Stimulated activated CD4-positive, alpha-beta T cell treated with anti-CD3 and anti-CD28 coated beads, TNF-alpha, amount 100 ng/mL, for 4 hours (primary cell): ENCODE measurements at places on chromosomes 12 and 14.

DNA sequence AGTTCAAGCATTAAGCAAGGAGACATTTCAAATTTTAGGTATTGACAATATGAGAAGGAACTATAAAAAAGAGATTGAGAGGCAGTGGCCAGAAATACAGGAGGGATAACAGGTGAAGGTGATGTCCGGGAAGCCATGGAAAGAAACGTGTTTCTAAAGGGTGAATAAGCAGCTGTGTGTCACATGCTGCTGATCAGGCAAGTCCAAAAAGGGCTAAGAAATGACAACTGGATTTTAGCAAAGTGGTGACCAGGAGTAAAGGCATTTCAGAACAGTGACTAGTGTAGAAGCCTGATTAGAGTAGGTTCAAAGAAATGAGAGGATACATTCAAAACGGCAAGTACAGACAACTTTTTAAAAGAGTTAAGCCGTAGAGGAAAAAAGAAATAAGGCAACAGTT, 204.3 kb upstream of the DIO2 start:
- DNase-seq: no peak

DNA sequence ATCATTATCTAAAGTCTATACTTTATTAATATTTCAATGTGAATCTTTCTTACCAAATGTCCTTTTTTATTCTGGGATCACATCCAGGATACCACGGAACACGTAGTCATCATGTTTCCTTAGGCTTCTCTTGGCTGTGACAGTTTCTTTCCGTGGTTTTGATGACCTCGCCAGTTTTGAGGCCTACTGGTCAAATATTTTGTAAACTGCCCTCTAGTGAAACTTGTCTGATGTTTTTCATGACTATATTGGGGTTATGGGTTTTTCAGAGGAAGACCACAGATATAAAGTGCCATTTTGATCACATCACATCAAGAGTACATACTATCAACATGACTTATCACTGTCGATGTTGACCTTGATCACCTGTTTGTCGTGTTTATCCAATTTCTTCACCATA, 14.1 kb upstream of the SERPINA6 start:
- DNase-seq: no peak

DNA sequence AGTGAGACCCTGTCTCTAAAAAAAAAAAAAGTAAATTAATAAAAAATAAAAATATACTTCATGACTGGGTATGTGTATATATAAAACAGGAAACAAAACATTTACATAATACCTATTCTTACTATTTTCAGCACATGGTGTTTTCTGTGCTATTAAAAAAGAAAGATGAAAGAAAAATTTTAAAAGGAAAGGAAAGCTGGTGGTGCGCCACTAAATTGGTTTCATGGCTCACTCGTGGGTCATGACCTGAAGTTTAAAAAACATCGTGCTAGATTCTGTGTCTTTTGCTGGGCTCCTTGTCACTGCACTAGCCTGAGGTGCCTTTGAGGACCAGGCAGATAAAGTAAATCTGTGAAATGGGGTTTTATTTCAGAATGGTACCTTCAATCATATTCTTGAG, 69.8 kb downstream of the IFT43 start:
- no peak for DNase-seq

- DNase-seq: no peak
These were observed 132.7 kb downstream of the SSPN start for GRCh38 chr12:26327975-26328644.

DNA sequence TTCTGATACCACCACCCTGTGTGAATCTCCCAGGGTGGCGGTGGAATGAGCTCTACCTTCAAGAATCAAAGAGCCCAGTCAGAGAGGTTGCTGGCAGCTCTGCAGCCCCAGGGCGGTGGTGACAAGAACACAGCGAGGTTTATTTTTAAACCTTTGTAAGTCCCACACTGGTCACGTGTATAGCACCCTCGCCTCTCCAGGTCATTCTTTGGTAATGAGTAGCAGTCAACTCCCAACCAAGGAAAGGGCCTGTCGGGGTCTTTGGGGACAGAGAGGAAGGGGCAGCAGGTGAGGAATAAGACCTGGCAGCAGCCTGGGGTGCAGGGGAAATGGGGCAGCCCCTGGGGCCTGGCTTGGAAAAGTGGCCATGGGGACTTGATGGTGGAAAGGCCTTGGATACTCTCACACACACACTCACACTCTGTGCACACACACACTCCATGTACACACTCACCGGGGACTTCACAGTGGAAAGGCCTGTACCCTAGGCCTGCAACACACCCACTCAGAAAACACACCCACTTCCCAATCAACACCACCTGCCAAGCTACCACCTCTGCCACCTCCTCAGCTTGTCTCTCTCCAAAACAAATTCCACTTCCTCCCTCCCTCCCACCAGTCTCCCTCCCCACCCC, 178.6 kb downstream of the DPF3 start:
- DNase-seq: no peak

DNA sequence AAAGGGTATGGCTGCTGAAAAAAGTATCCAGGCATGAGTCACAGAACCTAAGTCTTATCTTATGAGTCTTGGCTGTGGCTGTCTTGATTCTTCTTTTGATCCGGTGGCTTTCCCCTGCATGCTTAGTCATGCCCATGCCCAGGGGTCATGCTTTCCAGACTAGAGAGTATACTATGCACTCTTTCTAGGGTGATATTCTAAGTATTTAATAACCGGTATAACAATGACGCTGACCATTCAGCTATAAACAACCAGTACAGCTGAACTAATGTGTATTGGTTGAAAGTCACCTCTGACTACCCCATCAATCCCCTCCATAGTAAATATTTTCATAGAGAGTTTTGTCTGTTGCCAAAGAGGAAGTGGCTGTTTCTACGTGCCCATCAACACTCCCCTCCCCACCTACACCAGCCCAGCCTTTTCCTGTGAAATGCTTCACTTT, 34.7 kb upstream of the NRXN3 start:
- DNase-seq: no peak

GRCh38 chr12:129588142-129588541, 315.7 kb downstream of the TMEM132D start:
- DNase-seq: no peak

GRCh38 chr12:113315358-113315757, 19.6 kb downstream of the SLC8B1 start:
- no peak for DNase-seq
